ENCODE measurements at places on chromosomes 6 and 20.
A peak's percentile ranks its signal among the peaks of the same experiment; 100 is the strongest.

- DNase-seq = no peak
Observed at GRCh38 chr6:680666-681340, 12.1 kb downstream of the EXOC2 start.

DNA sequence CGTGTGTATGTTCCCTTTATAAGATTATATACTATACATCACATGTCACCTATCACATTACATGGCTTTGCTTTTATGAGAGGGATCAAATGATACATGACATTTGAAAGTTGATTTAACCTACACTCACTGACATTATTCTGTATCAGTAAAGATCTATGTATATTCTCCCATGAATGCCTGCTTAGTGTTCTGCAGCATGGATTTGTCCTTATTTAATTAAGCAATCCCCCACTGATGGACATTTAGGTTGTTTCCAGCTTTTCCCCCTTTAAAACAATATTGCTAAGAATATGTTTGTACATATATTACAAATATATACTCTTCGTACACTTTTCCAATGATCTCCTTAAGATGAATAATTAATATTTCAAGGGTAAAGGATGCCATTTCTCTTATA lies 297.4 kb downstream of the TFAP2C start:
- DNase-seq = no peak

GRCh38 chr20:18995455-18995854 lies 181.9 kb downstream of the SCP2D1 start:
- no peak for DNase-seq

DNA sequence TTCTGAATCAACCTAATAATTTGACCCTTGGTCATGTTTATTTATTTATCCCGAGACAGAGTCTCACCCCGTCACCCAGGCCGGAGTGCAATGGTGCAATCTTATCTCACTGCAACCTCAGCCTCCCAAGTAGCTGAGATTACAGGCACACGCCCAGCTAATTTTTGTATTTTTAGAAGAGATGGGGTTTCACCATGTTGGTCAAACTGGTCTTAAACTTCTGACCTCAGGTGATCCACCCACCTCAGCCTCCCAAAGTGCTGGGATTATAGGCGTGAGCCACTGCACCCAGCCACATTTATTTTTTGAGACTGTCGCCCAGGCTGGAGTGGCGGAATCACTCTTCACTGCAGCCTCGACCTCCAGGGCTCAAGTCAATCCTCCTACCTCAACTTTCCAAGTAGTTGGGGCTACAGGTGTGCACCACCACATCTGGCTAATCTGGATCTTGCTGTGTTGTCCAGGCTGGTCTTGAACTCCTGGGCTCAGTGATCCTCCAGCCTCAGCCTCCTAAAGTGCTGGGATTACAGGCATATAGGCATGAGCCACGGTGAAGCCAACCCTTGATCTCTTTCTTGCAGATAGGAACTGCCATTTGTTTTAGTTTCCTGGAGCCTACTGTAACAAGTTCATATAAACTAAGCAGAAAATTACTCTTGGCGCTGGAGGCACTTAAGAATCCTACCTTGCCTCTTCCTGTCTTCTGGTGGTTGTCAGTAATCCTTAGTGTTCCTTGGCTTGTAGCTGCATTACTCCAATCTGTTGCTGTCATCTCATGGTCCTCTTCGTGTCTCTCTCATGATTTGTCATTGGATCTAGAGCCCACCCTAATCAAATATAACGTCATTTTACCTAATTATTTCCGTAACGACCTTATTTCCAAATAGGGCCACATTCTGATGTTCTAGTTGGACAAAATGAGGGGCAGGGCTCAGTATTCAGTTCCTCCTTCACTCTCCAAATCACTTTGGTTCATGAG lies 2.3 kb downstream of the RPS18 start:
- DNase-seq = no peak

DNA sequence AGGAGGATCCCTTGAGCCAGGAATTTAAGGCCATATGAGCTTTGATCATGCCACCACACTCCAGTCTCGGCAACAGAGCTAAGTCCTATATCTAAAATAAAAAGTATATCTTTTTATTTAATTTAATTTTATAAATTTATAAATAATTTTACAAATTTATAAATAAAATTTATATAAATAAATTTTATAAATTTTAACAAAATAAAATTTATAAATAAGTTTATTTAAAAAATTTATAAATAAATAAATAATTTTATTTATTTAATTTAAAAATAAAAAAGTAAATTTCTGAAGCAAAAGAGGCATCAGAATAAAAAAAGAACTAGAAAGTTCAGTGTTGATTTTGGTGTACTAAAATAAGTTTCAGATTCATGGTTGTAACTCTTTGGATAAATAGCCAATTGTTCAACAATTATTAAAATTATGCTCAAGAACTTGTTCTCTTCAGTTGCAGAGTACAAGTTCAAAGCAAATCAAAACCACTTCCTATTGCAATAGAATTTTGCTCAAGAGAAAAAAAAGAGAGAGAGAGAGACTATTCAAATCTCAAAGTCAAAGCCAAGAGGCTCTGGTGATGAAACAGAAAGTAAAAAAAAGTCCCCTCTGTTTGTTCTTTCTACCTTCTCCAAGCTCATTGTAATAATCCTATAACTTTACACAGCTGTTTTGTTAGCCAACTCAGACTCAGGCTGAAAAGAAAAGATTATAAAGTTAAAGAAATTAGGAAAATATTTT lies 547.5 kb upstream of the ADGRB3 start:
- no peak for DNase-seq

GRCh38 chr6:34230653-34231371 lies 5.9 kb upstream of the HMGA1 start:
- DNase-seq = no peak

GRCh38 chr6:50030350-50030749 lies 8.6 kb upstream of the DEFB110 start:
- no peak for DNase-seq

- peak; percentile 20 for DNase-seq
Observed at GRCh38 chr20:4011226-4011975, 4.0 kb downstream of the RNF24 start.

DNA sequence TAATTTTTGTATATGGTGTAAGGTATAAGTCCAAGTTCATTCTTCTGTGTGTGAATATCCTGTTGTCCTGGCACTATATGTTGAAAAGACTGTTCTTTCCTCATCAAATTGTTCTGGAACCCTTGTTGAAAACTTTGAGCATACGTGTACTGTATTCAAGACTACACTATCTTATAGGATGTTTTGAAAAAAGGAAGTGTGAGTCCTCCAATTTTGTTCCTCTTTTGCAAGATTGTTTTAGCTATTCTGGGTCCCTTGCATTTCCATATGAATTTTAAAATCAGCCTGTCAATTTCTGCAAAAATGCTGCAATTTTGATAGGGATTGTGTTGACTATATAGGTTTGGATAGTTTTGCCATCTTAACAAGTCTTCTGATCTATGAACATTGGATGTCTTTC lies 195.2 kb downstream of the BACH2 start:
- no peak for DNase-seq

GRCh38 chr6:77548662-77549366 lies 85.5 kb upstream of the HTR1B start:
- no peak for DNase-seq

DNA sequence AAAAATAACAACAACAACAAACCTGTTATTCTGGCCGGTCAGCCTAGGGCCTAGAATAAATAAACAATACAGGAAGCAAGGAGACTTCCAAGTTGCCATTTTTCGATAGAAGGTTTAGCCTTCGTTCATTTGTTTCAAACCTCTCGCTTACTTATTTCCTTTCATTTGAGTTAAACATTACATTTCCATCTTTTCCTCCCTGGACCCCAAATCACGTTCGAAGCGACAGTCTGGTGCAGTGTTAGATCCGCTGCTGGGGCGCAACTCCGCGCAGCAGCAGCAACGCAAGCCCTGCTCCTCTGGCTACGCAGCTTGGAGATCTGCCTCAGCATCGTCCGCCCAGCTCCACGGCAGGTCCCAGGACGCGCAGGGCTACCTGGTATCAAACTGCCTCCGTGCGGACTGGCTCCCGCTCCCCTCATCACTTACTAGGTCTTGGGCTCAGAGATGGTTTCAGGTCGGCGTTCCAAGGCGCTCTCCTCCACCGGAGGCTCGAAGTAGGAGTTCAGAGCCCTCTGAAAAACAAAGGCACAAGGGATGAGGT lies 530 bp downstream of the TDP2 start:
- peak; percentile 36 for DNase-seq

GRCh38 chr6:3489027-3489757 lies 32.3 kb upstream of the SLC22A23 start:
- DNase-seq = no peak

DNA sequence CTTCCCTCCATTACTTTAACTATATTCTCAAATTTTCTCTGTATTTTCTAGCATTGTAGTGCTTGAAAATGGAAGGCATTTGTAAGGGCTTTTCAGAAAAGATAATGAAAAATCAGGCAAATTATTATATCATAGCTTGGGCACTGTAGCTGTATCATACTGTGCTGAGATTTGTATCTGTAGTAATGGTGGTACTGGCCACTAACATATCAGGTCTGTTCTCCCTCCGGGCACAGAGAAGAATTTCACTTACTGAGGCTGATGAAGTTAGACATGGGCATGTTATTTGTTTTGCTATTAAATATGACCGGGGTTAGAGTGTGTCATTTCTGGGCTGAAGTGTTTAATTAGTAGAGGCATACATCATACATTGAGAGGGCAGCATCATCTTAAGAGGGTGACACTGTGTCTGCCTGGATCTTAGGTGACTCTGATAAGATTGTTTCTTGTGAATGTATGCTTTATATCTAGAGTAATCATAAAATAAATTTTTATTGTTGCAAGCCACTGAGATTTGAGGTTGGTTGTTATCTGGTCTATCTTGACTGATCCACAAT lies 1395.9 kb downstream of the EPHA7 start:
- DNase-seq = no peak

DNA sequence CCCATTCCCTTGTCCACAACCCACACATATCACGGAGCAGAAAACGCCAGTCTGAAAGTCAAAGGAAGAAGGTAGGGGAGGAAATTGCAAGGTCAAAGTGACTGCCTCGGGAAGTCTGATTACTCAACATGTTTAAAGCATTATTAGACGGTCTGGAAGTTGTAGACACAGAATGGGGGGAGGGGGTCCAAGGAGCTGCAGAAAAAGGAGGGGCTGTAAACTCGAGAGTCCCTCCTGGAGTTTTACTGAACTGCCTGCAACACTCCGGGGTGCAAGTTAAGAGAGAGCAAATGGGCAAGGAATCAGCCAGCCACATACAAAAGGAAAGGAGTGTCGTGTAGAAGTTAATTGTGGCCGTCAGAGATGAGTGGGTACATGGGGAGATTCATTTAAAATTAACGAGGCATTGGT lies 417.7 kb upstream of the JARID2 start:
- no peak for DNase-seq

DNA sequence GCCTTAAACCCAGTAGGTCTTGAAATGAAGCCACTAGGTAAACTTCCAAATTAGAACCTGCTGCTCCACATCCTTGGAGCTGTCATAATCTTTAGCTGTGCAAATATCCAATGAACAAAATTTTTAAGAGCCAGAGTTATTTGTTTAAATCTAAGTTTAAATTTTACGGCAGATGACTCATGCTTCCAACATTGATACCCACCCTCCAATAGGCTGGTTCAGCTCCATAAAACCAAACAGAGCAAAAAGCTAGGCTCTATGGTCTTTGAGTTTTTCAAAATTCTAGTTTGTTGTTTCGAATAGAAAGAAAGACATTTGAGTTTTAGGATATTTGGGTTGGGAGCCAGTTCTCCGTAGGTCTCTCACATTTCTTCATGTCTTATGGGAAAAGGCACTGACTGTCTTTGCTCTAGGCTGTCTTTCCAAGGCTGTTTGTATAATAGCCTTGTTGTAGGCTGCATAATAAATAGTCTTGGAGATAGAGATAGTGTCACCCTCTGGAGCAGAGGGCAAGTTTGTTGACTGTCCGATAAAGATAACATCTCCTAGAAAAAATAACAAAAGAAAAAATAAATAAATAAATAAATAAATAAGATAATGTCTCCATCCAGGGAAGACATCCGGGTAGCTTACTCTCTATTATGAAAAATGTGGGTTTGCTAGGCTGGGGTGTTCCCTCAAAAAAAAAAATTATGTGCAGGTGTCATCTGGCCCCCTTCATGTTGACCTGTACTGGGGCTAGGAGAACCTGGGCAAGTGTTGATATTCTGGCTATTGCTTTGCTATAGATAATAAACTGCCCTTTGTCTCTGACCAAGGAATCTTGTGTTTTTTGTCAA lies 36.5 kb downstream of the SLC2A12 start:
- no peak for DNase-seq

GRCh38 chr6:107819217-107819616 lies 4.9 kb downstream of the SCML4 start:
- DNase-seq = no peak

DNA sequence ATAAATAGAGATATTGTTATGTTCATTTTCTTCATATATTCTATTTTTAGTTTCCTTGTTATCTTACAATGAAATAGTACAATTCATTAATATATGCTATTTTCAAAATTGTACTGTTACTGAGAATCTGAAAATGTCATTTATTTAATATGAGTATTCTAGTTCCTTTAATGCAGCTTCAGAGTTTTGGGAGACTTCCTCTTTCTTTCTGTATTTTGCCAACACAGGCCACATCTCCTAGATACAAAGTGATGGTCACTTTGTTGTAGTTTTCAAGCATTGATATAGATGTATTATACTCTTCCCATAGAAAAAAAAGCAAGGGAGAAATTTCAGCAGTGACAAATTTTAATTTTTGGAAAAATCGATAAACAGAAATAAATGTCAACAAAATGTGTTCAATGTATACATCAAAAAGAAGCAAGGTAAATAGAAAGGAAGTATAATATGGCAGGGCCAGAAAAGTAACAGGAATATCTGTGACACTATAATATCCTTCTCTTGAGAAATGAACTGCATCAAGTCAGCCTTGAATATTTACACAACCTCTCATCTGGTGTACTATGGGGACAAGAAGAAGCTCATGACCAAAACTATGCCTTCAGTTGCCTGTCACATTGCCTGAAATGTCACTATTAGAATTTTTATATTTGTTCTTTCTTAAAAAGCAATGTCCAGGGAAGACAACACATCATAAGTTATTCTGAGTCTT lies 396.0 kb downstream of the TBC1D32 start:
- DNase-seq = no peak

- no peak for DNase-seq
Observed at GRCh38 chr20:55251170-55251569, 754.1 kb downstream of the CBLN4 start.

- DNase-seq = no peak
Observed at GRCh38 chr6:8238773-8239683, 136.7 kb upstream of the EEF1E1 start.

DNA sequence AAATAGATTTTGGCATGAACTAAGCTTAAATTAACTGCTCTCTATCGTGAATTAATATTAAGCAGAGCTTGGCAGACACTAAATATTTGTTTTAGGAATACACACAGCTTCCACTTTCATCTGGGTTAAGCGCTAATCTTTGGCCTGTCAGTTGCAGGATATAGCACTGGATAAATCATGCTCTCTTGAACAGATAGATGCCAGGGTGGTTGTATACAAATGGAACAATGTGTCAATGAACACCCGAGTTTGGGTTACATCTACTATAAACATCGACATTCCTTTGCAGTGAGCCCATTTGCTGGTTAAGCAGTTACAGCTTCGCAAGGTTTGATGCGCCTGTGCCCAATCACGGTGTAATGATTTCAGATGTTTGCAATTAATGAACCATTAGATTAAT lies 338.2 kb upstream of the ZFP64 start:
- peak; percentile 41 for DNase-seq

All from kidney glomerular epithelial cell (primary cell).